Activated CD8-positive, alpha-beta T cell treated with anti-CD3 and anti-CD28 coated beads, Interleukin-2, amount 10 ng/mL, durations not matched to agents 7 days and 5 days (primary cell): ENCODE measurements at places on chromosomes 2 and 18. TPM values are rescaled to one million over a fixed set of nuclear protein-coding genes. Genes with fewer than 3 reads are reported as not detected.

DNA sequence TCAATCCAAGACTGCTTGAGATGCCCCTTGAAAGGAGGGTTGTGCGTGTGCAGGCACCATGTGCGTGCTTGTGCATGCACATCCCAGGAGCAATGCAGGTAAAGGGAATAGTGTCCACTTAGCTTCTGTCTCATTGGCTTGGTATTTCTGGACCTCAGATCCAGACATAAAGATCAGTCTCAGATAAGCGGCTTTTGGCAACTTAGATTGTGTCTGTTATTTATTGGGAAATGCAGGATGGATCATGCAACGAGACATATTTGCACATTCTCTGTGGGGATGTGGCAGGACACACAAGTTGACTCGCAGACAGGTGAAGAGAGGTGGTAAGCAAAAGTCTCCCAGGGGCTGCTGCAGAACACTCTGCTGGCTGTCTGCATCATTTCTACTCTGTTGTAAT lies 67.9 kb downstream of the SETBP1 start:
- no peak for DNase-seq

Gene COX5B
- 215 TPM for total RNA-seq

Gene POTEJ
- total RNA-seq = not detected

Gene COMMD1
- total RNA-seq = 30.5 TPM

Gene ZSWIM2
- not detected for total RNA-seq

DNA sequence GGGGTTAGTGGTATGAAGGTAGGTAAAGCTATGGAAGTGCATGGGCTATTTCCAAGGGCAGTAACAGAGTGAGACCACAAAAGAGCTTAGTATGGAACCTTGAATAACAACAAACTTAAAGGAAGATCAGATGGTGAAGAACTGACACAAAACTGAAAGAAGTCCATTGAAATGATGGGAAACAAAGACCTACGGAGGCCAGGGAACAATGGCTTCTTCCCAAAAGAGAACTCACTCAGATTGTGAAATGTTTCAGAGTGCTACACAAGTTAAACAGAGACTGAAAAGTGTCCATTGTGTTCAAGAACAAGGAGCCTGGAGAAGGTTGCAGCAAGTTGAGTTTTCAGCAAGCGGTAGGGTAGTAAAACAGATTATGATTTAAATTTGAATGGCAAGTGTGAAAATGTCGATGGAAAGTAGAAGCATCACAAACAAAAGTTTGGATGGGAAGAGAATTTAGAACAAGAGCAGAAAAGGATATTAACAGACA lies 700.0 kb upstream of the NXPH2 start:
- DNase-seq = no peak

- no peak for DNase-seq
Observed at GRCh38 chr2:34388446-34388845, 789.3 kb upstream of the FAM98A start.
